ENCODE measurements at places on chromosomes 5 and 9.

- DNase-seq: no peak
Measured at GRCh38 chr9:1979741-1980367, 35.3 kb upstream of the SMARCA2 start.

GRCh38 chr5:39835371-39835770 lies 410.6 kb upstream of the DAB2 start:
- DNase-seq: no peak

DNA sequence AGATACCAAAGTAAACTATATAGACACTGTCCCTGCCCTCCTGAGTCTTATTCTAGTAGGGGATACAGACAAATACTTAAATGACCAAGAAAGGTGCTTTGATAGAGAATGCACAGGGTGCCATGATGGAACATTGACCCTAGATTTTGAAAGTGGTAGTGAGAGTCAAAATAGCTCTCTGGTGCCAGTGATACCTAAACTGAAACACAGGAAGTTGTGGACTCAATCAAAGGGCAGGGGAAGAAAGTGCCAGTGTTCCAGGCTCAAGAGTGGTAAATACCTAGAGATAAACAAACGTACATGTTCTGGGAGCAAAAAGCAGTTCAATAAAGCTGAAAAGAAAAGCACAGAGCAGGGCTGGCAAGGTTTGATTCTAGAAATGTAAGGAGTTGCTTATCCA lies 267.6 kb downstream of the ISL1 start:
- DNase-seq: no peak

GRCh38 chr5:177508221-177508611 lies 1.4 kb downstream of the DOK3 start:
- DNase-seq: no peak

- DNase-seq: no peak
Measured at GRCh38 chr9:38329968-38330367, 62.5 kb upstream of the ALDH1B1 start.

- no peak for DNase-seq
Measured at GRCh38 chr5:15645381-15646160, 145.6 kb downstream of the FBXL7 start.

DNA sequence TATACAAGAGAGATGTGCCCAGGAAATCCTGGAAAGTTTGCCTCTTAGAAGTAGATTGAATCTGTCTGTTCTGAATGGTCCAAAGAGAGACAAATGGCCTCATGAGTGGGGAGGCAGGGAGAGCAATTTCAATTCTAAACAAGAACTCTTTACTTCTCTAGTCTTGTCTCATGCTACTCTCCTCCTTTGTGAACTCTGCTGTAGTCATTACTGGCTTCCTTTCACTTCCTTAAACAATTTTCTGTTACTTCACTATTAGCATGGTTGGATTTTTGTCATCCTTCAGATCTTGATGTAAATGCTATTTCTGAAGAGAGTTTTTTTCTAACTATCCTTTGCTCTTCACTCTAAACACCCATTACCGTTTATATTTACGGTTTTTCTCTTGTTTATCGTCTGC lies 54.0 kb upstream of the GRIN3A start:
- DNase-seq: no peak
